ENCODE measurements at places on chromosomes 3 and 15.

GRCh38 chr3:194404365-194405140, 5.5 kb upstream of the GP5 start:
- DNase-seq, result peak; percentile 69

GRCh38 chr3:179482857-179483256, 31.6 kb upstream of the GNB4 start:
- DNase-seq, result peak; percentile 77

DNA sequence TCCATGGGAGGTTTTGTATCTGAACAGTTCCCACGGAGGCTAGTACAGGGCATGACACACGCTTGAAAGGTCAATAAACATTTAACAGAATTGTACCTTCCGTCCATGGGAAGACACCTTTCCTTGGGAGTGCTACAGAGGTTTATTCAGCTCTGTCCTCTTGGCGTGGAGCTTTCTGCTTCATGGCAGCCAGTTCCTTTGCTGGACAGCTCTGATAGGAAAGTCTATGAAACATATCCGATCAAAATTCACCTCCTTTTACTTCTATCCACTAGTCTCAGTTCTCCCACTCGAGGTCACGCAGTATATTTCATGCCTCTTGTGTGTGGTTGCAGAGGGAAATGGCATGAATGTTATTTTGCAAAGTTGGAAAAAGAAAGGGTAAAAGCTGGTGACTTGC, 91.2 kb downstream of the PEX5L start:
- DNase-seq, result no peak

GRCh38 chr3:17423786-17424536, 318.5 kb downstream of the TBC1D5 start:
- no peak for DNase-seq

GRCh38 chr3:46669191-46669999, 24.1 kb downstream of the ALS2CL start:
- no peak for DNase-seq

GRCh38 chr15:51203797-51204196, 109.1 kb upstream of the TNFAIP8L3 start:
- no peak for DNase-seq

DNA sequence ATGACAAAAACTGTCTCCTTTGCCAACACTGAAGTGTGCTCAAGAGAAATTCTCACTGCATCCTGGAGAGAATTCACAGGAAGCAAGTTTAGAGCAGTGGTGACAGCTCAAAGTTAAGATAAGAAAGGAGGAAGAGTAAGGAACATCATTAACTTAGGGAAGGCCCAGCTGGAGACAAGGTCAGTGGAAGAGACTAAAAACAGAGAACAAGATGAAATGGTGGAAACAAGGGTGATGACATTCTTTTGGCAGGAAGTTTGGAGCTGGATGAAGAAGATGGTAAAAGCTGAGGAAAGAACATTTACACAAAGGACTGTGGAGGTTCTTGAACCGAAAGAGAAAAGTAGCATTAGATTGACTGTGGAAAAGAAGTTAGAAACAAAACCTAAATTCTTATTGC, 6.7 kb upstream of the SUCLG2 start:
- DNase-seq, result no peak

- peak; percentile 60 for DNase-seq
Observed at GRCh38 chr3:48013288-48013980, 2.8 kb downstream of the MAP4 start.

DNA sequence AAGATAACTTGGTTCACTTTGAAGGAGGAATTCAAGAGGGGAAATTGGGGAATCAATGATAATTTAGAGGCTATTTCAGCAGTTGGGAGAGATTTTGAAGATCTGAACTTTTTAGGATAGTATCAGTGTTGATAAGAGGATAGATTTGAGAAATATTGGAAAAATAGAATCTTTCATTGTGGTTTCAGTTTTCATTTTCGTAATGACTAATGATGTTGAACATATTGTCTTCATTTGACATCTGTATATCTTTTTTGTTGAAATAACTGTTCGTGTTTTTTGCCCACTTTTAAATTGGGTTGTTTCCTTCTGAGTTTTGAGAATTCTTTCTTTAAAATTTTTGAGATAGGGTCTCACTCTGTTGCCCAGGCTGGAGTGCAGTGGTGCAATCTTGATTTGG, 21.1 kb downstream of the ECT2 start:
- no peak for DNase-seq

DNA sequence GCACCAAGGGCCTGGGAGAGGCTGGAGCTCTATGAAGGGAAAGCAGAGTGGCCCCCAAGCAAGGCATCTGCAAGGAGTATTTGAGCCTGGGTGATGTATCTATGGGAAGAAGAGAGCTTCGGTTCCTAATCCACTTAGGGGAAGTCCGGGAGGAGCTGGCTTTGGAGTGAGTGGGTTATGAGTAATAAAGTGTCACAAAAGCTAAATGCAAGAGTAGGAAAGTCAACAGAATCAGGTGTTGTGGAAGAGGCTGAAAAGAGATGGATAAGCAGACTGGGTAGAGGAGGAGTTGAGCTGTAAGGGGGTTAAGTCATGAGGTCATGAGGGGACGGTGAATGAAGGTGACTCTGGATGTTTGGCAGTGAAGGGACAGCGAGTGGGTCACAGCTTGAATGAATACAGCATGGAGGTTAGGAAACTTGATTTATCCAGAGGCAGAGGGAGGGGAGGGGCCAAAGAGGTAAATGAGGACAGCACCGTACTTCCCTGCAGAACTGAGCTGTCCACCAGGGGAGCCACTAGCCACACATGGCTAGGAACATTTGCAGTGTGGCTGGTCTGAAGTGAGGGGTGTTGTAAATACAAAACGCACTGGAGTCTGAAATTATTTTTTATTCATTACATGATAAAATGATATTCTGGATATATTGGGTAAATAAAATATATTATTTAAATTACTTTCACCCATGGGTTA, 83.3 kb downstream of the ADCY5 start:
- DNase-seq, result no peak

- no peak for DNase-seq
Observed at GRCh38 chr15:48433226-48433886, 102.1 kb downstream of the DUT start.

- no peak for DNase-seq
Observed at GRCh38 chr3:69379661-69380060, 6.2 kb downstream of the FRMD4B start.

DNA sequence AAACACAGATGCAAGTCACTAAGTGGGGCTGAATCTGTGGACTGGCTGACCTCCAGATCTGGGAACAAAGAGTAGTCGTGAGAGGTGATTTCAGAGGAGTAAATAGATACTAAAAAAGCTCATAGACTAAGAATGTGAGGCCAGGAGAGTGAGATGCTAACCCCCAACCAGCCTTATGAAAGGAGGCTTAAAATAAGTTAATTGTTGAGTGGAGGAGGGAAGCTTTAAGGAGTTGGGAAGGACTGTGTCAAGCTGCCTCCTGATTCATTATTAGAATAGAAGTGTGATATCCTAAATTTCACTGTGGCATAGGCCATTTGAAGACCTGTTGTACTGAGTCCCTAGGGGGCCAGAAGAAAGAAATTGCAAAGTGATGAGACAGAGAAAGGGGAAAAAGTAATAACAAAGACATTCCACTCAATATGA, 107.6 kb downstream of the RBPMS2 start:
- no peak for DNase-seq

- peak; percentile 87 for DNase-seq
Observed at GRCh38 chr15:35673093-35673684, 127.2 kb upstream of the DPH6 start.

DNA sequence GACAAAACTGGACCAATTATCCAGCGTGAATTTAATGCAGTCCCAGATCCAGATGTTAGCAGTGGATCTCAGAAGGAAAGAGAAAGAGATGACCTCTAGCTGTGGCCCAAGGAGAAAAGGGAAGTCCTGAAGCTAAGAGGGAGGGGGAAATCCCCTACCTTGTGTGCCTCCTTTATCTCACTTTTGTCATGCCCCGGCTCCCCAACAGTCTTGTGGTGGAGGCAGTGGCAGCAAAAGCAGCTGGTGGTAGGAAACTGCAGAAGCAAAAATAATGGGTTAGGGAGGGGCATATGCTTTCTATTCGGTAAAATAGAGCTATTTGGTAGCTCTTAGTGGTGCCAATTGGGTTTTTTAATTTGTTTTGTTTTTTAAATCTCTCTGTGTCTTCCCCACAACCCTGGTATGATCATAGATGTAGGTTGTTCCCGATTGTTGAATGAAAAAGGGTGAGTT, 56.5 kb downstream of the MCTP2 start:
- no peak for DNase-seq

DNA sequence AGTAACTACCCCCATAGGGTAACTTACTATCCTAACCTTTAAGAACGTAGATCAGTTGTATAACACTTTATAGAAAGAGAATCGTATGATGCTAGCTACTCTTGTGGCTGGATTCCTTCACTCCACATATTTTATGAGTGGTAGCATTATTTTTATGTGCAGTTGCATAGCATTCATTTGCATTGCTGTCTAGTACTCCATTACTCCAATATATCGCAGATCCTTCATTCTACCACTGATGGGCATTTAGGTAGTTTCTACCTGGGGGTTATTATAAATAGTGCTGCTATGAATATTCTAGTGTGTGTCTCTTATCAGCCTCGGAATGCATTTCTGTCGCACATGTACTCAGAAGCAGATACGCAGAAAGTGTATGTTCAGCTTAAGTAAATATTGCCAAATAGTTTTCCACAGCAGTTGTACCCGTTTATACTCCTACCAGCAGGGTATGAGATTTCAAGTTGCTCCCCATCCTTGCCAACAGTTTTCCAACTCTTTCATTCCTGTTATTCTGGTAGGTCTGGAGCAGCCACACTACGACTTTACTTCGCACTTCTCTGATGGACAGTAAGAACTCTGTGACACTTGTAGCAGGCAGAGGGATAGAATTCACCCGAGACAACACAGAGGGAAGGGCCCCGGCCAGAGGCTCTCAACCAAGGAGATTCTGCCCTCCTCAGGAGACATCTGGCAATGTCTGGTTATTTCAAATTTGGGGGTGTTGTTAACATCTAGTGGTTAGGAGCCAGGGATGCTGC, 9.8 kb upstream of the VGLL4 start:
- no peak for DNase-seq

DNA sequence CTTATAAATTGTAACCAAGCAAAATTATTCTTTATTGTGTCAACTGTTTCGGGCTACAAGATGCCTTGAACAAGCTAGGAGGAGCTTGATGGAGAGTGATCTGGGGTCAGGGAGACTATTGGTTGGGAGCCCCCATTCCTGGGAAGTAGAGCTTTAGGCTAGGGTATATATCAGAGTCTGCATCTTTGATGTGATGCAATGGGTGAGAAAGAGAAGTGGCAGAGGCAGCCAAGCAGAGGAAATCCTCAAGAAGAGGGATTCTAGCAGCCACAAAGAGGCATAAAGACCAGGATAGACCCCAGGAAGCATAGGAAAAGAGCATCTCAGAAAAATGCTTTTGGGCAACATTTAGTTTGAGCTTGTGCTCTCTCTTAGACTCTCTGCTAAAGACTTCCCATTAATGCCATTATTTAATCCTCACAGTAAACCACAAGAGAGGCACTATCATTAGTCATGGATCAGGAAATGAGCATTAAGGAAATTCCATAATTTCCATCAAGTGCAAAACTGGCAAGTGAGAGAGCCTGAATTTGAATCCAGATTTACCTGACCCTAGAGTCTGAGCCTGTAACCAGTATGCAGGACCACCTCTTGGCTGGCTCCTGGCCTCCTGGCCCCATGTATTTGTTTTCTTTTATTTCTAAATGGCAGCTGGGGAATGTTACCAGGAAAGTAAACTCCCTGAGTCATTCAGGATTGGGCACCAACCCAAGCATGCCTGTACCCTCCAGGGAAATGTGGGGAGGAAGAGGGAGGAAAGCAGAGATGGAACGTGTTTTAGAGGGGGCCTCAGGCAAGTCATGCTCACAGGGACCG, 118.7 kb downstream of the RPL22L1 start:
- DNase-seq, result peak; percentile 95

GRCh38 chr3:172701751-172702150, 9.1 kb downstream of the NCEH1 start:
- DNase-seq, result no peak

- no peak for DNase-seq
Observed at GRCh38 chr3:96996009-96996408, 181.6 kb downstream of the EPHA6 start.

GRCh38 chr3:36894914-36895313, 49.9 kb downstream of the TRANK1 start:
- DNase-seq, result no peak

DNA sequence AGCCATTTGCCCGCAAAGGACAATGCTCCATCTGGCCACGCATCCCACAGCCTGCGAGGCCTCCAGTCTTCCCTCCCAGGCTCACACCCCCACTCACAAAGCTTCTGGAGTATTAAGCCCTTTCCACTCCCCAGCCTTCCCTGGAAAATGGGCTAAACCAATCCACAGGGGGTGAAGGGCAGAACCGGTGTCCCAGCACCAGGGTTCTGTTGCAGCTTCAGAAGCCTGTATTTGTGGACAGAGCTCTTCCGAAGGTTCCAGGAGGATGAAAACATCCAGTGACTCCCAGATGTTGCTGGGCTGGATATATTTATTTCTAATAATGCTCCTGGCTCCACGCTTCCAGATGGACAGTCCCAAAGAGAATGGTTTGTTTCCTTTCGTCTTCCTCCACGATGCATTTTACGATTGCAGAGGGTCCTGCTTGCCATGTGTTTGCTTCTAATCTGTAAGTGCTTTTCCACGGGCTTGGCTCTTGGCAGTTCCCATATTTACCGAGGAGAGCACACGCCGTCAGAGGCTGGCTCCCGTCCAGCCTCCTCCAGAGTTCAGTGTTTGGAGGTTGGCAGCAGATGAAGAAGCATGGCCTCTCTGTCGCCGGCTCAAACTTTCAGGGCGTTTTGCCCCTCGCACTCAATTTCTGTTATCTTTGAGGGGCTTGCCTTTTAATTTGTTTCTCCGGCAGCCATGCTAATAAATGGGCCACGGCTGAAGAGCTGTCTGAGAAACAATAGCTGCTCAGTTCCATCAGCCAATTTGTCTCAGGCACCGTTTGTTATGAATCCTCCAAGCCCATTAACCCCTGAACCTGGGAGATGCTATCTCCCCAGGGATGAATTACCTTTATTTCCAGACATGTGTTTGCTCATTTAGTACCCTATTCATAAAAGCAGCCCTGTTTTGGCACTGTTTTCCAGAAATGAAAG, 367.9 kb upstream of the PROK2 start:
- DNase-seq, result peak; percentile 77

GRCh38 chr3:86845726-86846125, 145.2 kb downstream of the VGLL3 start:
- no peak for DNase-seq

GRCh38 chr3:147816752-147817151, 407.6 kb downstream of the ZIC1 start:
- peak; percentile 91 for DNase-seq

GRCh38 chr3:106256249-106256957, 387.6 kb upstream of the CBLB start:
- no peak for DNase-seq

- DNase-seq, result no peak
Observed at GRCh38 chr3:68287101-68287500, 632.7 kb upstream of the SUCLG2 start.
